ENCODE measurements at places on chromosomes 12 and 14. TPM values are rescaled to one million over a fixed set of nuclear protein-coding genes. Genes with fewer than 3 reads are reported as not detected.

RNFT2 gene
- 4.1 TPM for total RNA-seq

VDR gene
- 6.1 TPM for total RNA-seq

COX6A1 gene
- 480 TPM for total RNA-seq

SIX1 gene
- total RNA-seq: 0.79 TPM

SRGAP1 gene
- total RNA-seq: 12.3 TPM

P2RX7 gene
- 2.2 TPM for total RNA-seq

DENND5B gene
- 11.5 TPM for total RNA-seq

GPR68 gene
- 0.75 TPM for total RNA-seq

SLC16A7 gene
- 34.3 TPM for total RNA-seq

ITGA7 gene
- total RNA-seq: 51.5 TPM

BRMS1L gene
- 5.2 TPM for total RNA-seq

DCAF11 gene
- 68.4 TPM for total RNA-seq

GPR65 gene
- 0.12 TPM for total RNA-seq

UNC79 gene
- total RNA-seq: under 0.01 TPM

TAS2R31 gene
- 3.9 TPM for total RNA-seq

BCL11B gene
- not detected for total RNA-seq

WNT1 gene
- not detected for total RNA-seq

TRHDE gene
- not detected for total RNA-seq

KLRC4 gene
- total RNA-seq: not detected

PRH2 gene
- total RNA-seq: not detected

HCAR3 gene
- not detected for total RNA-seq

LTA4H gene
- 57.7 TPM for total RNA-seq

NEMP1 gene
- total RNA-seq: 11.2 TPM

CCDC196 gene
- not detected for total RNA-seq

TMTC1 gene
- total RNA-seq: 27.0 TPM

TMPRSS12 gene
- total RNA-seq: not detected

TPPP2 gene
- not detected for total RNA-seq

HNF1A gene
- not detected for total RNA-seq

SMIM41 gene
- 0.13 TPM for total RNA-seq

SMCO2 gene
- total RNA-seq: 0.13 TPM

FAM186B gene
- total RNA-seq: 0.53 TPM

MIP gene
- not detected for total RNA-seq

CCDC184 gene
- total RNA-seq: 0.53 TPM

LAG3 gene
- 0.12 TPM for total RNA-seq

IFI27L1 gene
- total RNA-seq: 31.4 TPM

NOC4L gene
- 6.3 TPM for total RNA-seq

SYNE3 gene
- total RNA-seq: 57.7 TPM

R3HDM2 gene
- total RNA-seq: 7.8 TPM

PRB2 gene
- not detected for total RNA-seq

AICDA gene
- total RNA-seq: not detected

POMT2 gene
- total RNA-seq: 10.6 TPM

KRT7 gene
- 2.2 TPM for total RNA-seq

DAZAP2 gene
- 72.1 TPM for total RNA-seq

CDKN1B gene
- 44.7 TPM for total RNA-seq

ANO2 gene
- total RNA-seq: 0.13 TPM

MYO1A gene
- total RNA-seq: under 0.01 TPM
